Activated T-cell treated with anti-CD3 and anti-CD28 coated beads, Interleukin-2, amount 50 U/mL, for 24 hours (primary cell): ENCODE measurements at places on chromosomes 1 and 21.

- DNase-seq: peak; percentile 76
These were observed 5.2 kb upstream of the FCER1G start for GRCh38 chr1:161209790-161210409.

GRCh38 chr1:243354511-243355153, 98.8 kb downstream of the SDCCAG8 start:
- DNase-seq: no peak

DNA sequence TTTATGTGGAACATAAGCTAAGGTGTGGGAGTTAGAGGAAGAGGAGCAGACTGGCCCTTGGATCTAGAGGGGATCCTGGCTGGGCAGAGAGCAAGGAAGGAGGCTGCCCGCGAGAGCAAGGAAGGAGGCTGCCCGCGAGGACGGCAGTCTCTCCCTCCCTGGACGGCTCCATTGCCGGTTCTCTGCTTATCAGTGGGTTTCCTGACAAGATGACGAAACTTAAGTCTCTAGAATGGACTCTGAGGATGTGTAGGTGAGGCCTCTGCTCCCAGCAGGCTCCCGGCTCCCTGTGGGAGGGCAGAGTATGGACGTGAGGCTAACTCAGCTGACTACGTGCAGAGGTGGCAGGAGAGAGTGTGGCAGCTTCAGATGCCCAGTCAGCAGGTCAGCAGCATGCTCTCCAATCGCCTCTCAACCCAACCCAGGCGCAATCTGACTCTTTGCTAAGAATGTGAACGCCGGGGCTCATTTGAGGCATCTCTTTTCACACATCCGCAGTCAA, 6.1 kb downstream of the MYBPHL start:
- no peak for DNase-seq

DNA sequence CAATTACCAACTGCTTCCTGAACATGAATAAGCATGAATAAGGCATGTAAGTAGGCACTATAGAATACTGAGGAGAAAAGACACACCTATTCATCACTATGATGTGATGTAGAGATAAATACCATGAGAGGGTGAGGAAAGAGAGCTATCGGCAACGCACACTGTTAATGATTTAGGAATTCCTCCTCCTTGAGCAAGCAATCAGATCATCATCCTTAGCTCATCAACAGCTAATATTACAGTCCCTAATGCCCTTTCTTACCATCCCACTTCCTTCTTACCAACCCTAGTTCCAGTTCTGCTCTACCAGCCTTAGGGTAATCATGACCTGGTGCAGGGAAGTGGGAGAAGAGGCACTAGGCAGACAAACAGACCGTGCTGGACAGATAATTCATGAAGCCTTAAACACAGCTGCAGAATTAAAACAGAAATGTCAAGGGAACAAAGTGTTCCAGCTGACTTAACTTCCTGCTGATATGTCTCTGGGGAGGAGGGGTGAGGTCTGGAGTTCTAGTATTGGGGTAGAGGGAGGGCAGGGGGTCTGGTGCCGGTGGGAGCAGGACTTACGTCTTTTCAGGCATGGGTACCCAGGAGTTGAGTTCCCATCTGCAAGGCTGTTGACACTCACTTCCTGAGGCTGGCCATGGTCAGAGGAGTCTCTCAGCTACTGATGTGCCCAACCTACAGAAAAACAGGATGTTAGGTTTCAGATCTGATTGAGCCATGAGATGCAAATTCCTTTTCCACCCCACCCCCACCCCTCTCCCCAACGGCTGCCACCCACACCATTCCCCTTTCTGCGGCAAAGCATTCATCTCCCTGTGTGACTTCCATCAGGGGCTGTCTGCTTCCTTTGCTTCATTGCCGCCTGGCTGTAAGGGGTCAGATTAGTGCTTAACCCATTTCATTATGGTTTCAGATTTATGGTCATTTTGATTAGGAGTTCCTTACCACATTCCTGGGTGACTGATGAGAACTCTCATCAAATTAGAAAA, 12.6 kb upstream of the RCSD1 start:
- DNase-seq: peak; percentile 46

GRCh38 chr1:28421744-28422143, 52.2 kb downstream of the PHACTR4 start:
- no peak for DNase-seq

DNA sequence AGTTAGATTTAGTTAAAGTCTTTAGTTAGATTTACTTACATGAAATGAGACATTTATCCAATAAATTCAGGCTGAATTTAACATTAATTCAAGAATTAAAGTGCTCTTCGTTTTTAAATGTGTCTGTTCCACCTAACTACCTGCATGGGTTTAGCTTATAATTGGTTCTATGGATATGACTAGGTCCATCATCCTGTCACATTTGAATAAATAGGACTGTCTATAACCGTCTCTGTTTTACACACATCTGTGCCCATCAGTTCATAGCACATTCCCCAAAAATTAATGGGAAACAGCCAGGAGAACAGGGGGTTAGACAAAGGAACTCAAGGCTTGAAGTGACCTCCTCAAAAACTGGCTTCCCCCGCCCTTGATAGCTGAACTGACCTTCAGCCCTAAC, 219.6 kb downstream of the MRPL39 start:
- no peak for DNase-seq

DNA sequence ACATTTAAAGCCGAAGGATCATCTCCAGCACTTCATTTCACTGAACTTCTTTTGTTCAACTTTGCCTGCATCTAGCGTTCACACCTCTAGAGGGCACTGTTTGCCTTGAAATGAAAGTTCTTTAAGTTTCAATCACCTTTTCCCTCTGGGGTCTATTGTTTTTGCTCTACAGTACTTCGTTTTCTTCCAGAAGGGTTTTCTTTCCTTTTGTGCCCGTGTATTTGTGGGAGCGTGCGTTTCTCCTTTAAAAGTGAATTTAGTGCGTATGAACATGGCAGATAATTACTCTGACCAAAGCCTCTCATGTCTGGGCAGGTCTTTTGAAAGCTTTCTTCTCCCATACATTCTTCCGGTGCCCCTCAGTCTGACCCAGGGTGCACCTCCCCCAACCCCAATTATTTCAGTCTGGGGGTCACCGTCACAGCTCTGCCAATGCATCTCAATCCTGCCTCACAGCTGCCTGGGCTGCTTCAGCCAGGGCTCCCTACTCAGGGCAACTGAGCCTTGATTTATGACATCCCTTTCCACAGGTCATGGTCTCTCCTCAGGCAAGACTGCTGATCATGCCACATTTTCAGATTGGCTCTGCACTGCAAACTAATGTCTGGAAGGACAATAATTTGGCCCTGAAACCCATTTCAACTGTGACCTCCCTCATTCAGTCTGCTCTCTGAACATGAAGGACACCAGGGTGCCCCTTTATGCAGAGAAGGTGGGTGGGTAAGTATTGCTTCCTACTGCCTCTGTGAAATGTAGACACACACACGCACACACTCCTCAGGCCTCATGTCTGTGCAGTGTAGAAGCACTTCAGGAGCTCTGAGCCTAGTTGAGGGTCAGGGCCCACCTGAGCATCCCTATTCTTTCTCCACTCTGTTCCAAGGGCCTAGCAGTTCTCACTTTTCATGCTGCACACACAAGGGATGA, 88.6 kb downstream of the NUF2 start:
- peak; percentile 31 for DNase-seq

DNA sequence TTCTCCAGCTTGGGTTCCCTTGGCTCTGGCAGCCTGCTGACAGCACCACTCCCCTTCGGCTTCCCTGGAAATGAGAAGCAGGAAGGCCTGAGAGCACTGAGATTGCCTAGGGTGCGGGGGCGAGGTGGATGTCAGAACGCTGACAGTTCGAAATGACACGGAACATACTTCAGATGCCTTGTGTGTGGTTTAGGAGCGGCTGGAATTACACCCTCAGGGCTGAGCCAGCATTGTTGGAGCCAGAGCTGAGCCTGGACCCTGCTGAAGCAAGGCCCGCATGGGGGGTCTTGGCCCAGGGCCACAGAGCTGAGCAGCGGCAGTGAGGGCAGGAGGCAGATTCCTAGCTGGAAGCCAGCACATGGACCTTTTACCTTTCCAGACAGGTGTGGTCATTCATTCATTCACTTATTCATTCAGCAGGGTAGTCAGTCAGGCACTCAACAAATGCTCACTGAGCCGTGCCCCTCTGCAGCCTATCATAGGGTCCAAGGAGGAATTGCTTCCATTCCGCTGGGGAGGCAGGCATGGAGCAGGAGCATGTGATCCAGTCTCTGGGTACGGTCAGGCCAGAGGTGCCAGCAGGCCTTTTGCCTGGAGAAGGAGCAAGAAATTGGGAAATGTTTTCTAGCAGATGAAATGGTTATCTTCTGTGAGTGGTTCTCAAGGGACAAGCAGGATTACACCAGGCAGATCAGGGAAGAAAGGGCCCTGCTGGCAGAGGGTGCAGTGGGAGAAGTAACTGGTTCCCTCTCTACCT, 6.6 kb upstream of the FOXE3 start:
- no peak for DNase-seq

DNA sequence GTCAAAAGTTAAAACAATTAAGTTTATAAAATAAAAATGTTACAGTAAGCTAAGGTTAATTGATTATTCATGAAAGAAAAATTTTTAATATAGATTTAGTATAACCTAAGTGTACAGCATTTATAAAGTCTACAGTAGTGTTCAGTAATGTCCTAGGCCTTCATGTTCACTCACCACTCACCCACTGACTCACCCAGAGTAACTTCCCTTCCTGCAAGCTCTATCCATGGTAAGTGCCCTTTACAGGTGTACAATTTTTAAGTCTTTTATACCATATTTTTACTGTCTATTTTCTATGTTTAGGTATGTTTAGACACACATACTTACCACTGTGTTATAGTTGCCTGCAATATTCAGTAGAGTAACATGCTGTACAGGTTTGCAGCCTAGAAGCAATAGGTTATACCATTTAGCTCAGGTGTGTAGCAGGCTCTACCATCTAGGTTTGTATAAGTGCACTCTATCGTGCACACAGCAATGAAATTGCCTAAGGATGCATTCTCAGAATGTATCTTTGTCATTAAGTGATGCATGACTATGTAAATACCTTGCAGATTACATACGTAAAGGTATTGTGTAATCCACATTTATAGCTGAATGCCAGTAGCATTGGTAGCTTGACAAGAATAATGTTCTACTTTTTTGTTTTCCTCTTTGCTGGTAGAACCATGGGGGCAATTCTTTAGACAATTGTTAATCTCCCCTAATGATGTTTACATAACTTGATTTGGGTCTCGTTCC, 35.7 kb upstream of the GPR88 start:
- no peak for DNase-seq

- DNase-seq: no peak
These were observed 62.7 kb downstream of the CACHD1 start for GRCh38 chr1:64532646-64533045.

- DNase-seq: no peak
These were observed 46.5 kb upstream of the KIF26B start for GRCh38 chr1:245108246-245108645.

- no peak for DNase-seq
These were observed 56.8 kb downstream of the SIK1 start for GRCh38 chr21:43370091-43370658.

GRCh38 chr21:26064506-26064905, 106.1 kb downstream of the APP start:
- no peak for DNase-seq

DNA sequence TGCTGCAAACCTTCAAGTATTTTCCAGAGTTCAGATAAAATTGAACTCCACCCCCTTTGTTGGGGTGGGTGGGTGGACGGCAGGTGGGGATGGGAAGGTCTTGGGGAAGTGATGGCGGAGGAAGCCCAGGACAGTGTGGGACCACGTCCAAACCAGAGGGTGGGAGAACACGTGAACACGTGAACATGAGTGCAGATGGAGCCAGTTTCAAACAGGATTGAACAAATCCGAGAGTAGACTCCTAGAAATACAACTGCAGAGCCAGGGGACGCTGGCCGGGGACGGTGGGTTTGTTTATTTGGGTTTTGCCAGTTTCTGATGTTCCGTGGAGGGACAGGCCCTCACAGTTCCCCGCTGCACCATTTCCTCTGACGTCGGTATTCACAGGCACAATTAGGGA, 2.9 kb downstream of the KRTAP10-2 start:
- DNase-seq: peak; percentile 26

DNA sequence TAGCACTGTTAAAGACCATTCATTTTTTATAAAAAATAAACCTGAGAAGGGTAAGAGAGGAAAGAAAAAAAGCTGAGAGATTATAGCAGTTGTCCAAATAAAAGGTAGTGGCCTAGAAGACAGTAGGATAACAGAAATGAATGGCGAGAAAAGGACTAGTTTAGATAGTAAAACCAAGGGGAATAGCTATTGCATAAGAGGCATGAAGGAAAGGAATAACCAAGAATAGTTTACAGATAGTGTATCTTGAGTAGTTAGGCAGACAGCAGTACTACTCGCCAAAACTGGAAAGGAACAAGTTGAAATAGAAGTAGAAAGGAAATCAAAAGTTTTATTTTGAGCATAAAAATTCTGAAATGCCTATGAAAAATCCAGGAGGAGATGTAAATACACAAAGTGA, 70.5 kb downstream of the EIF4G3 start:
- DNase-seq: no peak

- no peak for DNase-seq
These were observed 5.5 kb downstream of the TSEN15 start for GRCh38 chr1:184056921-184057555.

DNA sequence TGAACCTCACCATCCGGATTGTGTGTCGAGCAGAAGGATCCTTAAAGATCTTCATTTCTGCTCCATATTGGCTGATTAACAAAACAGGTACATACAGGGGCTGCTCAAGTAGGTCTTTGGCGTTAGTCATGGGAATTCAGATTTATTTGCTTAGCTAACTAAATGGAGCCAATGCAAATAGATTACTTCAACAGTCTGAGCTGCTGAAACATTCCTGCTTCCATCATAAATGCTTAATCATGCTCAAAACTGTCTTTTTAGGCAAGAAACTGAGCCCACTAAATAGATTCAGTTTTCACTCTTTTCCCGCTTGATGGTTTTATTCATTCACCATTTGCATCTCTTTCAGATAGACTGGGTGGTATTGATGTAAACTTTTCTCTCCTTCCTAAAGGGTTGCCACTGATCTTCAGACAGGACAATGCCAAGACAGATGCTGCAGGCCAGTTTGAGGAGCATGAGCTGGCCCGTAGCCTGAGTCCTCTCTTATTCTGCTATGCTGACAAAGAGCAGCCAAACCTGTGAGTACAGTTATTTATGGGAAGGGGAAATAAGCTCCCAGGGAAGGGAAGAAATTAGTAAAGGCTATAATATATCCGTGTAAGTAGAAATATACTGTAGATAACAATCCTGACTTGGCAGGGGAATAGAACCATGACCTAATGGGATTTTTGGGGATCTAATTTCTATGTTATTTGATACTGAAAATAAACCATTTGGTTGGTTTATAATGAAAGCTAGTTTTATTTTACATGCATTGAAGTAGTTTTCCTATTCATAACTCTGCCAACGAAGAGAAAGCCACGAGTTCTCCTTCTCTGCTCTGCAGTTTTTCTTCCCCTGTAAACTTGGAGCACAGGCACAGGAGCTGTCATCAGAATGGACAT, 126.4 kb downstream of the VPS13D start:
- DNase-seq: no peak

DNA sequence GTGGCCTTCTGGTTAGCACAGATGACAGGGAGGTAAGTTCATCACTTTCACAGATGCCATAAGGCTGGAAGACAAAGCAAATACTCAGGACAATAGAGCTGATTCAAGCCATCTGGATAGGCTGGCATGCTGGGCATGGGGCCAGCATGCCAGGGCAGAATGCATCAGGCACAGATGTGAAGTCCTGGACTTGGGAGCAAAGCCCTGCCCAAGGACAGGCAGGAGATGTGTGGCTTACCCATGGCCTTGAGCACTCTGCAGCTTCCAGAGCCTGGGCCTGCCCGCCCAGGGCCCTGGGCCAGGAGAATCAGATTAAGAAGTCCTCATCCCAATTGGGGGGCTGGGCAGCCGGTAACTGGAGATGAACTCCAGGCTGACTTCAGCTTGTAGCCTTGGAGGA, 135.7 kb upstream of the ZC3H12A start:
- DNase-seq: no peak
